NCI-H2107 (cell line): ENCODE measurements at places on chromosomes 12 and 14.

DNA sequence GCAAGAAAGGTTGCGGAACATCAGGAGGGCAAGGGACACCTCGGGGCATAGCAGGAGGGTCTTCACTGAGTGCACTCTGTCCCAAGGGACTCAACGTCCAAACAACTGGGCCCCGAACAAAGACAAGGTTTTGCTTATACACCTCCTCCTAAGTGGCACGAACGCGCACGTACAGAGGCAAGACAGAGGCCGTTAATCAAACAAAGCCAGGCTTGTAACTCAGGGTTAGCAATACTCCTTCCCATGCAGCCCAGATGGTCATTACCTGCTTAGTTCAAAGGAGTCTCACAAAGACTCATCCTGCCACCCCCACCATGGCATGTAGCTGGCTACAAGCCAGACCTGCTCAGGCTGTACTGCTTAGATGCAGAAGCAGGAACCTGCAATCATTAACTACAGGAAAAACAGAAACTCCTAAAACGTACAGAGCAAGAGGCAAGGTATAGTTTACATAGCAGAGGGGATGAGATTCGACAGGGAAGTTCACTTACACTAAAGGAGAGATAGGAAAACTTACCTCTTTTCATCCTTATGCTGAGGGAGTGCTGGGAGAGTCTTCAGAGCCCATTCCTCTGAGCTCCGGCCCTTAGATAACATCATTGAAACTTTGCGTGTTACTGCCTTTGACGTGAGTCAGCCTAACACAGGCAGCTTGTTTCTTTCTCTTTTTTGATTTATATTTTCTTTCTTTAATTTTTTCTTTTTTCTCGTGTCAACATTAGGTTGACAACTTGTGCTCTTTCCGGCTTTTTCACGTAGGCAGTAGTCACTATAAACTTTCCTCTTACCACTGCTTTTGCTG lies 1319.1 kb downstream of the TMEM121 start:
- DNase-seq: peak; percentile 63

DNA sequence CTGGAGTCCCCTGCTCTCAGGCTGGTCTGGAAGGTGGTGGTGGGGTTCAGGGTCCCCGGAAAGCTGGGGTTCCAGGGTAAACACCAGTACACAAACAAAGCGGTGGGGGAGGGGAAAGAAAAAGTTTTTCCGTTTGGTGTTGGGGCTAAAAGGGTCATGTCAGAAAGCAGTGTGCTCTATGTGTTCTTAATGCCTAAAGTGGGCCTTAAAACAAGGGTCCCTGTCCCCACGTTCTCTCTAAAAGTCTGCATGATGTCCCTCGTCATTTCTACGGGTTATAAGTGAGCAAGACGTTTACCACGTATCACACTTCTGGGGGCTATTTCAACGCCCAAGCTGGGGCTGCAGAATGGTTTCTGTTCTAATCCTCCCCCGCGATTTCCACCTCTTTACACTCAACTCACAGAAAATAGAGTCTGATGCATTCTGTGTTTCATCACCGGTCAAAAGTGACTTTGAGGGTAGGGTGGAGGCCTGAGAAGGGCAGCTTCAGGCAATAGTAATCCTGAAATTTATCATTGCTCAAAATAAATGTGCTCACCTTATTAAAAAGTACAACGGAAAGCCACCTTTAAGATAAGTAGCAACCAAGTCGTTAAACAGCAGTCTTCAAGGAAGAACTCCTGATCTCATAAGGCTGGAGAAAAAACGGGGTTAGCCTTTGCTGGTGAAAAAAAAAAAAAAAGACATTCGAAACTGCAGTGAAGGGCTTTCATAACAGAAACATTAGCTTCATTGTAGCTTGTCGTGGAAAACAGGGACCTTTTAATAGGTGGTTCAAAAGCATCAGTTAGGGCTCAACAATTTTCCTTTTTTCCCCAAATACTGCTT lies 63.9 kb upstream of the PTGR2 start:
- no peak for DNase-seq

GRCh38 chr14:79781882-79782281 lies 429.4 kb downstream of the DIO2 start:
- DNase-seq: no peak

DNA sequence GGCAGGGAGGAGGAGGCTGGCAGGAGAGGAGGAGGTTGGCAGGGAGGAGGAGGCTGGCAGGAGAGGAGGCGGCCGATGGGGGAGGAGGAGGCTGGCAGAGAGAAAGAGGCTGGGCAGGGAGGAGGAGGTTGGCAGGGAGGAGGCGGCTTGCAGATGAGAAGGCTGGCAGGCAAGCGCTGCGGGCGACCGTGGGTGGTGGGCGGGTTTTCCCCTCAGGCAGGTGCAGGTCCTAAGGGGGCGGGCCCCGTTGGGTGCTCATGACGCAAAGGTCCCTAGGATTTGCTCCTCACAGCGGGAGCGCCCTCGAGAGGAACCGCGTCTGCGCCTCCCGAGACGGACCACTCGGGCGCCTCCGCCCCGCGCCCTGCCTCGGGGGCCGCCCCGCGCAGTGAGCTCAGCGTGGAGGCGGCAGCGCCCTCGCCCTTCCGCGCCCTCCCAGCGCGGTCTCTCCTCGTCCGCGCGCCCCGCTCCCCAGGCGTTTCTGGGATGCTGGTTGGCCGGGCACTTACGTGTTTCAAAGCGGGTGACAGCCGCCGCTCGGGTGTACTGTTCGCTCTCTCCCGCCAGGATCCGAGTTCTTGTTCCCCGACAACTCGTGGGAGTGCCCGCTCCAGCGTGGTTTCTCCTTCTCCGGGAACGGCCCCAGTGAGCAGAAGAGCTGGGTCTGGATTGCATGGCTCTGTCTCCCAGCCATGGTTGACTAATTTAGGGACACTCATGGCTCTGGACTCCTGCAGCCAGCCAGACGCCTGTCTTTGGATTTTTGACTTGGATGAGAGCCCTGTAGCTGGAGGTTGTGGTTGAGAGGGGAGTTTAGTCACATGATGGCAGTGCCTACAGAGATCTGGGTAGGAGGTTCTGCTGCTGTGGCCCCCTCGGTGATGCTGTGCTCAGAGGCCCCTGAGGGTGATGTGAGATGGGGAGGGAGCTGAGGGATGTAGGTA lies 64.1 kb upstream of the PPP4R3A start:
- DNase-seq: peak; percentile 82

- DNase-seq: no peak
Measured at GRCh38 chr12:24256684-24257083, 307.2 kb upstream of the SOX5 start.

- DNase-seq: no peak
Measured at GRCh38 chr12:94730847-94731246, 80.5 kb upstream of the TMCC3 start.

DNA sequence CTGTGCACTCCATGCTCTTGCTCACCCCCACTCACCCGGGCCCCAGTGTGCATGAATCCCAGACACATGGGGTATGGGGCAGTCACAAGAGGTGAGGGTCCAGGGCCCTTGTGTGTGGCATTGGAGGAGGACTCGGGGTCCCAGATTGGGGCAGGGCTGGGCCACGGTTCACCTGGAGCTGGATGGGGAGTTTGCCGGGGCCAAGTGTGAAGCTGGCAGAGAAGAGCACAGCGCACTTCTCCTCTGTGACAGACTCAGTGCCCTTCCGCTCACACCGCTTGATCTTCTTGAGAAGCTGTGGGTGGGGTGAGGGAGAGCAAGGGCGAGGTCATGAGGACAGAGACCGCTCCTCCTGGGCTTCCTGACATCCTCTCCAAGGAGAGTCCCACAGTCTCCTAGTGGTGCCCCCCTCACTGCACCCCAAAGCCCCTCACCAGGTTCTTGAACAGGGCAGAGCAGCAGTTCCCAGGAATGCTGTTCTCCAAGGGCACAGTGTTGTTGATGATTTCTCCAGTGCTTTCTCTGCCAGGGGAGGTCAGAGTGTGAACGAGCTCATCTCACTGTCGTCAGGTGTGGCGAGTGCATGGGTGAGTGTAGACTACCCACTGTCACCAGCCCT lies 6.8 kb downstream of the STAT6 start:
- DNase-seq: no peak

- no peak for DNase-seq
Measured at GRCh38 chr12:49874142-49874897, 29.4 kb downstream of the FAIM2 start.

GRCh38 chr14:58637391-58638230 lies at the start of gene DACT1:
DACT1 (plus strand) TSS chr14:58637962; CDS start chr14:58638203, 241 bp downstream.
- no peak for DNase-seq

DNA sequence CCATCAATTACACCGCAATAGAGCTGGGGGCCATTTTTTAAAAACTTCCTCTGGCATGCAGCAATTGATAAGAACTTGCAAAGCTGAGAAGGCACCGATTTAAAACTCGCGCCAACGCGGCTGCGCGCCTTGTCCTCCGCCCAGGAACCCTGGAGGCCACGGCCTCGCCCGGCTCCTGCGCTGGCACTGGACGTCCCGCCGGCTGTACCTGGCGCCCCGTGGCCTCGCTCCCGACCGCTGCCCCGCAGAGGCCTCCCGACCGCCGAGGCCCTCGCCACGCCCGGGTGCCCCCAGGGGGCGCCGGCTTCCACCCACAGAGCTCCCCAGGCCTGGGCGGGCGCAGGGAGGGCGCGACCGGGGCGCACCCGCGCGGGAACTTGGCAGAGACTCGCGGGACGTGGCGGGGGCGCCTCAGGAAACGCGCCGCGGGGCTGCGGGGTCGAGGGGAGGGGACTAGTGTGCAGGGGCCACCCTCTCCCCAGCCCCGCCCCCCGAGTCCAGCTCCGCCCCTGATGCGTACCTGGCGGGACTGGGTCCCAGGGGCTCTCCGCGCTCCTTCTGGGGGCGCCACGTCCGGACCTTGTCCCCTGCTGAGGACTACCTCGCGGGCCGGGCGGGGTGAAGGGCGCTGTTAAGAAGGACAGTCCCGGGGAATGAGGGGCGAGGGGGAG lies 65.7 kb downstream of the TNFAIP2 start:
- DNase-seq: no peak

DNA sequence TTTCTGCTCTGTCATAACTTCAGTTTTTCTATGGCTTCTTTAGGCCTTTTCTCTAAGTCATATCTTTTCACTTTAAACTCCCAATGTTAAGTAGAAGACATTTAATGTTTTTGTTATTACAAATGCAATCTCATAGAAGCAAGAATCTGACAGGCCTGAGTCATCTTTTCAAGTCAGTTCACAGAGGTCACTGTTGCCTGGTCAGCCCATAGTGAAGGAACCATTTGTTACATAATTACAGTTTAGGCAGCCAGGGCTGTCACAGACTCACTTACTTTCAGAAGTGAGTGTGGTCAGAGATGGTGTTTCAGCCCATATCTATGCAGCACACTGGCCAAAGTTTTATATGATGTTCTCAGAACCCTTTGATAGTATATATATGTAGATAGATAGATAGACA lies 46.5 kb downstream of the CCER1 start:
- no peak for DNase-seq

GRCh38 chr12:53461059-53461458 lies 9.2 kb downstream of the PCBP2 start:
- DNase-seq: no peak

GRCh38 chr12:56425193-56425592 lies 24.0 kb downstream of the TIMELESS start:
- DNase-seq: no peak

DNA sequence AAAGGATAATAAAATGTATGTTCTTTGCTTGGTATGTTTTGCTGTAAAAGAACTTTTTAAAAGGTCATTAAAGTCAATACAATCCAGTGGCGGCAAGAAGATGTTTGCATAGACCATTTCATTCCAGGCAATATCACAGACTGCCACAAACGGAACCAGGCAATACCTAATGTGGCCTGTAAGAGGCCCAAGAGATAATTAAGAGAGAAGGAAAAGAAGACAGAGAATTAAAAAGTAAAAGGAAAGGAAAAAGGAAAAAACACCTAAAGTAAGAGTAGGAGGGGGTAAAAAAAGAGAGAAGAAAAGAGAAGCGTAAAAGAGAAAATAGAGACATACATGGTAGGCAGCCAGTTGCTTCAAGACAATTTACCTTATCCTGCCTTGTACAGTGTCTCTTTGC lies 6.8 kb upstream of the ARHGAP5 start:
- DNase-seq: no peak

DNA sequence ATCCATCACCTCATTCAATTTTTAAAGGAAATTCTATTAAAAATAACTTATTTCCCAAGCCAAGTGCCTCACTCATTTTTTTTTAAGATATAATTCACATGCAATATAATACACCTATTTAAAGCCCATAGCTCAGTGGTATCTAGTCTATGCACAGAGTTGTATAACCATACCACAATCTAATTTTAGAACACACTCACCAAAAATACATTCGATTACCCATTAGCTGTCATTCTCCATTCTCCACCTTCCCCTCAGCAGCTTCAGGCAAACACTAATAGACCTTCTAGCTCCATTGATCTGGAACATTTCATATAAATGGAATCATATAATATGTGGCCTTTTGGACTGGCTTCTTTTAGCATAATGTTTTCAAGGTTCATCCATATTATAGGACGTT lies 49.5 kb downstream of the CLMN start:
- DNase-seq: no peak

DNA sequence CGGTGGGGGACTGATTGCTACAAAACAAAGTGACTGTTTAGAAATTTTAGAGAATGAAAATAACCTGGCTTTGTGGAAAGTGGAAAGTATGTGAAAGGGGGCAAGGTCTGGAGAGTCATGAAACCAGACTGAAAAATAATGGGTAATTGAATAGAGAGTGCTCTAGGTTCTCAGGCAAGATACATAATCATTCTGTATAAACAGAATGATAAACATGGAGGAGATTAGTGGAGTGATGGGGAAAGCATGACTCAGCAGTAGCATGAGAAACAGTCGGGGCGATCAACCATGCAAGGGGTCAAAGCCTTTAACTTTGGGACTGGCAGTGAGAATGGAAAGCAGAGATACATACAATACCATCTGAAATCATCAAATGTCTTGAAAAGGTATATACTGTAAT lies 332.5 kb downstream of the CCER1 start:
- DNase-seq: no peak

GRCh38 chr14:74684434-74684833 lies 28.4 kb downstream of the AREL1 start:
- DNase-seq: no peak

GRCh38 chr12:76356071-76356470 lies 7.9 kb upstream of the BBS10 start:
- DNase-seq: no peak

DNA sequence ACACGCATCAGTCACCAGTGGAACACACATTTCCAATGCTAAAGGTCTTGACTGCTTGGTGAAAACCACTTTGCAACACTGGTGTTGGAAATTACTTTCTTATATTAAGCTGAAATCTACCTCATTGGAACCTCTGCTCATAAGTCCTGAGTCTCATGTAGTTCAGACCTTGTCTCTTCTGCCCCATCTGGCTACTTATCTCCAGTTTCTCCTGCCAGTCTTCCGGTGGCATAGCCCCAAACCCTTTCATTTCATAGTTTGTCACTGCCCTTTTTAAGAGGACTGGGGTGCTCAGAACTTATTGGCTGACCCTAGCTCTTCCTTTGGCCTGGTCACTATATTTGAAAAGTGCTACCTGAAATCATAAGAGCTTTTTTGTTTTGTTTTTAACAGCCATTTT lies 43.7 kb downstream of the HELB start:
- no peak for DNase-seq

- DNase-seq: no peak
Measured at GRCh38 chr14:96905065-96905464, 107.9 kb downstream of the VRK1 start.
